Myocyte (in vitro differentiated cells): ENCODE measurements at places on chromosomes 12 and 14. TPM values are rescaled to one million over a fixed set of nuclear protein-coding genes. Genes with fewer than 3 reads are reported as not detected.

Gene SIX4
- total RNA-seq = 49.9 and 62.6 TPM in 2 replicates

Gene KRT78
- total RNA-seq = not detected in 2 replicates

Gene PHC1
- 12.6 TPM in 2 replicates for total RNA-seq

Gene RIPK3
- total RNA-seq = not detected in 2 replicates

Gene CISTR
- not detected in 2 replicates for total RNA-seq

Gene KLHL33
- 0.05 and 0.16 TPM in 2 replicates for total RNA-seq

Gene EXOC5
- total RNA-seq = 77.3 and 85.4 TPM in 2 replicates

Gene INHBE
- 12.2 and 15.7 TPM in 2 replicates for total RNA-seq

Gene TDRD9
- 0.56 and 5.5 TPM in 2 replicates for total RNA-seq

Gene TIMM9
- total RNA-seq = 111 and 132 TPM in 2 replicates

Gene PLEKHG3
- total RNA-seq = 4.4 and 5.2 TPM in 2 replicates

Gene NANOG
- total RNA-seq = 0.03 and 0.16 TPM in 2 replicates

DNA sequence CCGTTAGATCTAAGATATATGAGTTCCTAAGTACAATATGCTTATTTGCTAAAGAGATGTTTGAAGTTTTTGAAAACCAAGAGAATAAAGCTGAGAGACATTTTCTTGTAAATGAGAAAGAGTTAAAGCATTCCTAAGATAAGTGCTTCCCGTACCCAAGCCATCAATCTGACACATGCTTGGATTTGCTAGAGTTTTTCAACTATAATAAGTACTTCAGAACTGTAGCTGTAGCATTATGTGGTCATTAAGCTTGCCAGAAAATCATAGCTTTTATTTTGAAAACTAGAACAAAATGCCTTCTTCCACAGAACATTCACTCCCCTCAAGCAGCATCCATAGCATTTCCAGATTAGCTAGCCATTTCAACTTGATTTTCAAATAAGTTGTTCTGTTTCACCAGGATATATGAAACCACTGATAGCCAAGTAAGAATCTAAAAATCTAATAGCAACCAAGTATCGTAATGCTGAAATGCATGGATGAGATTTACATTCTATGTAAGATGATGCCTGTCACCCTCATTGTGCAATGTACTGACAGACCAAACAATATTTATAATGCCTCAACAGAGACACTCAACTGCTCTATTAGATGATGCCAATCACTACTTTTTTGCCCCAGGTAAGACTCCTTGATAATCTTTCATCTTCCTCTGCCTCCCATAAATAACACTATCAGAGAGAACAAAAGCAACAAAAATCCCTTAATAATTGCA is 8.0 kb downstream of the SNW1 start:
- no peak for DNase-seq

DNA sequence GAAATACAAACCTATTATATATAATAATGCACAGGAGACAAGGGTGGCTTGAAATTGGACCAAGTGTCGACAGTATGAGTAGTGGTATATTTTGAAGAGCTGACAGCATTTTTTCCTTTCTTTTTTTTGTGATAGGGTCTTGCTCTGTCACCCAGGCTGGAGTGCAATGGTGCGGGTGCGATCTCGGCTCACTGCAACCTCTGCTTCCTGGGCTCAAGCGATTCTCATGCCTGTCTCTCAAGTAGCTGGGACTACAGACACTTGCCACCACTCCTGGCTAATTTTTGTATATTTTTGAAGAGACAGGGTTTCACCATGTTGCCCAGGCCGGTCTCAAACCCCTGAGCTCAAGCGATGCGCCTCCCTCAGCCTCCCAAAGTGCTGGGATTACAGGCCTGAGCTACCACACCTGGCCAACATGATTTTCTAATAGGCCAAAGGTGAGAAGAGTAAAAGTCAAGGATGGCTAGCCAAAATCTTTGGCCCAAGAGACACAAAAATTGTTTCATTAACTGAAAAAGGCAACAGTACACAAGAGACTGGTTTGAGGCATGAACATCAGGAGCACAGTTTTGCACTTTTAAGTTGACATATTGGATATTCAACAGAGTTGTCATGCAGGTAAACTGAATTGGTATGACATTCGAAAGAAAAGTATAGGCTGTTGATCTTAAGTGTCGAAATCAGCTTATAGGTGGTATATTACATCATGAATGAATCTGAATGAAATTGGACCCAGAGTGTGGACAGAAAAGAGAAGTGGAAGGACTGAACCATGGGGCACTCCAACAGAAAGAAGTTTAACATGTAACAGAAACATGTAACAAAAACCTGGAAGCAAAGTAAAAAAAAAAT is 12.5 kb downstream of the HNRNPC start:
- DNase-seq = no peak

GRCh38 chr14:89540009-89540829 is 123.2 kb upstream of the FOXN3 start:
- DNase-seq = peak; percentile 18

DNA sequence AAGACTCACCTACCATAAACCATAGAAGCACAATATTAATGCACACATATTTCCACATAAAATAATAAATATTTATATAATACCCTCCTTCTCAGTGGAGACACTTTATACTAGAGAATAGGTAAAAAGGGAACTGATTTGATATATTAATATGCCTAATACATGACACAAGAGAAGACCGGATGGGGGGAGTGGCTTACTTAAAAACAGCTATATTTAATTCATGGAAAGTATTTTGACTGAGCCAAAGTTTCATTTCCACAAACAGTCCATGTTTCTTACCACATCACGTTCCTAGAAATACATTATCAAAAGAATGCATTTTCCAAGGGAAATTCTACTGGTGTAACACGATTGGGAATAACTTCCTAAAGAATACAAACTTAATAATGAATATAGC is 63.4 kb downstream of the ITPR2 start:
- DNase-seq = no peak

DNA sequence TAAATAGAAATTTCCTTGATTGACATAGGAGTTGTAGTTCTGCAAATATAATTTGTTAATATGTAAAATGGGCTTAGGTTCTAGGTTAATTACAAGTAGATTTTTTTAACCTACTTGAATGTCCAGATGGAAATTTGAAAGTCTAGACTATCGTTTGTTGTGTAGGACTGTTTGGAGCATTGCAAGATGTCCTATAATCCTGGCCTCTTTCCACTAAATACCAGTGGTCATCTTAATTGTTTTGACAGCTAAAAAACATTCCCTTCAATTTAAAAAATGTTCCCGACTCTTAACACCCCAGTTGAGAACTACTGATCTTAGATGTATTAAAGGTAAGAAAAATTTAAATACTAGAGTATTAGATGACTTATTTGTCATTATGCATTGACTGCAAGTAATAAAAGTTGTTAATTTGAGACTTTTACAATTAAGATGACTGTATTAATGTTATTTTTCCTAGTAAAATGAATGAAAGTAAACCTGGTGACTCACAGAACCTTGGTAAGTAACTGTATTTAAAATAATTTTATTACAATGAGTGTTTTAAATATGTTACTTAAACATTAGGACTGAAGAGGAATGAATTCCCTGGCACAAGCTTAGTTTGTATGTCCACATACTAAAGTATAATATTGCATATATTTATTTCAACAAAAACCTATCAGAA is 21.8 kb downstream of the G2E3 start:
- peak; percentile 6 for DNase-seq

DNA sequence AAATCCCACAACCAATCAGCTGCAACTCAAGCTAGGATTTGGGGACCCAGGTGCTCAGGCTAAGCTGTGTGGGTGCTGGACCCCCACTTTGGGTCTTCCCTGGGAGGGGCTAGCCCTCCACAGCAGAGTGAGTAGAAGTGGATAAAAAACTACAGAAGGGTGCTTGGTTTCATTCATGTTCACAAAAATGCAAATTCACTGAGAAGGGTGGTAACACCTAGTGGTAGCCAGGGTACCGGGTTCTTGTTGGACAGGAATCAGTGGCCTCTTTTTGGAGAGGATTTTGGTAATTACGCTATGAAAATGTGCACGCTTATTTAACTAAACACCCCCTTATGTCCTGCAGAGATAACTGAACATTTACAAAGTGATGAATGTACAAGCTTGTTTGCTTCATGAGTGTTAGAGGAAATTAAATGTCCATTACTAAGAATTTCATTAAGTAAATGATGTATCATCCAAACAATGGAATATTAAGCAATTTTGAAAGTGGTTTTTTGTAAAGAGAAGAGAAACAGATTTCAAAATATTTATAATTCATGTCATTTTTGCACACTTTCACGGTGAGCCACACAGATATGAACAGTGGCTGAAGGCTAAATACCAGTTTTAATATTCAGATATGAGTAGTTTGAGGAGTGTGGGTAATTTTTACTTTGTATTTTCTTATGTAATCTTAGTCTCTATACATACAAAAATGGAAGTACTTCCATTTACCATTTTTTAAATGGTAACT is 78.3 kb downstream of the DDX51 start:
- DNase-seq = no peak

GRCh38 chr12:25615119-25615518 is 62.0 kb upstream of the LMNTD1 start:
- DNase-seq = peak; percentile 67

- DNase-seq = no peak
These were observed 23.8 kb upstream of the LRTM2 start for GRCh38 chr12:1796515-1797010.

- DNase-seq = no peak
These were observed 100.4 kb downstream of the IRF2BPL start for GRCh38 chr14:76927971-76928700.

DNA sequence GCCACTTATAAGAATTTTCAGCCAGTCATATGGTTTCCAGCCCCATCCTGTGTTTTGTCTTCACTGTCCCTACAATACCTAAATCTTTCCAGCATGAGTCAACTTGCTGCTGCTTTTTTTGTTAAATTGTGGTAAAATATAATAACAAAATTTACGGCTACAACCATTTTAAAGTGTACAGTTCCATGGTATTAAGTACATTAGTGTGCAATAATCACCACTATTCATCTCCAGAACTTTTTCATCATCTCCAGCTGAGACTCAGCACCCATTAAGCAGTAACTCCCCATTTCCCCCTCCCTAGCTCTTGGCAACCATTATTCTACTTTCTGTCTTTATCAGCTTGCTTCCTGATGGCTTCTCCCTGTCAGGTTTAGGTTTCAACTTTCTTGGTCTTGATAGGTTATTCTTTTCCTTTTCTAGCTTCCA is 39.1 kb downstream of the FRS2 start:
- DNase-seq = no peak

DNA sequence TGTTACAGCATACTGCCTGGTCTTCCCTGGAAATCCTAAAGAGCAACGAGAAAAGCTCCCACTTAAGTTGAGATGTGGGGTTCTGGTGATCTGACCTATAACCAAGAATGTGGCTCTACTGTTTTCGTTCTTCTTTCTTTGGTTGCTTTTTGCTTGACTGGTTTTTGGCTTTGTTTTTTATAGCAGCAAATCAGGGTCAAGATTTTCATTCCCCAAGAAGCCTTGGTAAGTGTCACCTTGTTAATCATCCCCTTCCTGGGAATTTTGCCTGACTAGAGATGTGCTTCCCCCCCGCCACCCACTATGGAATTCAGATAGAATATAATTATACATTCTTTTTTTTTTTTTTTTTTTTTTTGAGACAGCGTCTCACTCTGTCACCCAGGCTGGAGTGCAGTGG is 116.7 kb upstream of the FOXN3 start:
- no peak for DNase-seq

- no peak for DNase-seq
These were observed 62.8 kb downstream of the PRMT8 start for GRCh38 chr12:3553681-3554370.

DNA sequence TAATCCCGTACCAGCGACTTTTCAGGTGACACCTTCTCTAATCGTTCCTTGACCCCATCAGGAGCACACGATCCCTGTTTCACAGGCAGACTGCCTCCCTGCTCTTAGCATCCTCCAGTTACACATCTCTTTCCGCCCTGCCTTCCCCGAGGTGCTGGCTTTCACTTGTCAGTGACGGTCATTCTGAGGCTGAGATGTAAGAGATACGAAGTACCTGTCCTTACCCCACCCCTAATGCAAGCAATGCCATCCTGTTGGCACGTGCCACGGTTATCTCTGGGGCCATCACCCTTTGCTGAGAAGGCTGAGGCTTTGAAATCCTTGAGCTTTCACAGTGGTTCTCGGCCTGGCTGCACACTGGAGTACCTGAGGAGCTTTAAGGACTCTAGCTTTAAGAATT is 24.4 kb downstream of the B4GALNT3 start:
- DNase-seq = no peak

- DNase-seq = peak; percentile 60
These were observed 41.4 kb upstream of the EML1 start for GRCh38 chr14:99751539-99752485.

DNA sequence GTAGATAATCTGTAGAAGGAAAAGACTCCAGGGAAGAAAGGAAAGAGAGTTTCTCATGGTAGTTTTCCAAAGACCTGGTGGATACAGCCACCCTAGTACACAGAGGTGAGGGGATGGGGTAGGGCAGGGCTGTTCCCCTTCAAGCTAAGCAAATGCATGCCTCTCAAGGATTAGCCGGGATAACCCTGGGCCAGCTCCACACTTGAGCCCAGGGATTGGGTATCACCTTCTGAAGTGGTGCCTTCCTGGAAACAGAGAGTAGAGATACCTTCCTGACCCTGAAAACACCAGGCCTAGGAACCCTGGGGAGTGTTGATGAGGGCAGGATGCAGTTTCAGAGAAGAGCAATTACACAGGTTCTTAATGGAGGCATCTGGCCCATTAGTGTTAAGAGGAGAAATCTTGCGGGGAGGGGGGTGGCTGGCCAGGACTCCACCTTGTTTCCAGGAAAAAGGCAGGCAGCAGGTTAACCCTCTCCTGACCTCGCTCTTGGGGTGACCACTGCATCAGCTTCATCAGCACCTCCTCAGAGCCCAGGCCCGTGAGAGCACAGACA is 106.9 kb upstream of the TMEM233 start:
- no peak for DNase-seq

GRCh38 chr12:1330477-1330827 is 263.9 kb downstream of the FBXL14 start:
- no peak for DNase-seq

GRCh38 chr14:37482428-37482827 is 112.6 kb downstream of the FOXA1 start:
- no peak for DNase-seq

- DNase-seq = peak; percentile 56
These were observed 143.0 kb downstream of the AKAP6 start for GRCh38 chr14:32472076-32472475.

DNA sequence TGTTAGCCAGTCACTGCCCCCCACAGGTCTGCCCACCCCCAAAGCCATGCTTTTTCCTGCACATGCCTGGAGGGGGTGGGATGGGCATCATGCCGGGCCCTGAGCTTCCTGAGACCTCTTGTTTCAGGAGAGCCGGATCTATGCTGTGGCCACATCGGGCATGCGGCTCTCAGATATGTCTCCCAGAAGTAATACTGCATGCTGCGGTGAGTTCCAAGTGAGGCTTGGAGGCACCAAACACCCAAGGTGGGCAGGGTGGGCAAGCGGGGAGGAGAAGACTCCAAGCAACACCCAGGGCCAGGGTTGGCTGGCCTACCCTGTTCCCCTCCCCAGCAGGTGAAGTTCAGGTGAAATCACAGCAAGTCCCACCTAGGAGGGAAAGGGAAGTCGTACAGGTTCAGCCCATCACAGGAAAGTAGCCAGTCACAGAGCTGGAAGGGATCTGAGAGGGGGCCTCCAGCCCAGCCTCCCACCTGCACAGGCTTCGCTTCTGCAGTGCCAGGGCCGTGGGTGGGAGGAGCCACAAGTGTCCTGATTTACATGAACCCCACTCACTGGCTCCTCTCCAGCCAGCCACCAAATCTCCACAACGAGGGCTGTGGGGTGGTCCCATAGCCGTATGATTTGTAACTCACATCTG is 30.9 kb downstream of the PIGH start:
- no peak for DNase-seq

GRCh38 chr12:89672589-89672979 is 36.1 kb downstream of the ATP2B1 start:
- DNase-seq = no peak

- DNase-seq = no peak
These were observed 669 bp downstream of the RFX4 start for GRCh38 chr12:106583242-106584103.
